ENCODE measurements at places on chromosomes 4 and X. TPM values are rescaled to one million over a fixed set of nuclear protein-coding genes. Genes with fewer than 3 reads are reported as not detected.

The RPS6KA6 gene
- total RNA-seq: 1.1 TPM

The LEF1 gene
- total RNA-seq: 0.37 TPM

The ARHGAP4 gene
- 0.37 TPM for total RNA-seq

The GPR119 gene
- not detected for total RNA-seq

The CXCL13 gene
- total RNA-seq: not detected

The TMPRSS11B gene
- total RNA-seq: not detected

The ARHGAP10 gene
- total RNA-seq: 45.7 TPM

The CENPE gene
- total RNA-seq: 25.4 TPM

The APOO gene
- 7.6 TPM for total RNA-seq

The ADH7 gene
- total RNA-seq: not detected

The TMPRSS11D gene
- total RNA-seq: not detected

The GPR143 gene
- not detected for total RNA-seq

The CSN1S1 gene
- total RNA-seq: not detected

The CYLC1 gene
- total RNA-seq: not detected

The LDB2 gene
- total RNA-seq: 5.1 TPM

The IRF2 gene
- total RNA-seq: 22.9 TPM

The ADGRA3 gene
- total RNA-seq: 19.1 TPM

The SHROOM2 gene
- total RNA-seq: under 0.01 TPM

The FAM47A gene
- total RNA-seq: not detected

The SLC30A9 gene
- total RNA-seq: 53.3 TPM

The PDE5A gene
- total RNA-seq: 2.2 TPM

The FHIP1A gene
- total RNA-seq: not detected
